NCI-H82 (cell line): ENCODE measurements at places on chromosomes 12 and 14.

GRCh38 chr14:105742531-105742848 lies 216.1 kb downstream of the TMEM121 start:
- DNase-seq, result no peak

DNA sequence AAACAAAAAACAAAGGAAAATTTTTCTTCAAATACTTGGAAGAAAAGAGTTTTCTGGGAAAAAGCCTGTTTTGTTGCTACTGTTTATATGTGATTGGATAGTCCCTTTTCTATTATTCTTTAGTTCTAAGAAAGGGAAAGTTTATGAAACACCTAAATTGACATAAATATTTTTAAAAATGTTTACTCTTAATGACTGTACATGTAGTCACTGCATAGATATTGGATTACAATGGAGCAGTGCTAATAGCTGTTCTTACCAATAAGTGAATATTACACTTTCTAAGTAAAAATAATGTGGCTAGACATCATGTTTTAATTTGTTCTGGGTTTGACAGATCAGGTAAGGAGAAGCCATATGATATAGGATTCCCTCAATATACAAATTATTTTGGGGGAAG lies 352.7 kb upstream of the DIO2 start:
- DNase-seq, result no peak

DNA sequence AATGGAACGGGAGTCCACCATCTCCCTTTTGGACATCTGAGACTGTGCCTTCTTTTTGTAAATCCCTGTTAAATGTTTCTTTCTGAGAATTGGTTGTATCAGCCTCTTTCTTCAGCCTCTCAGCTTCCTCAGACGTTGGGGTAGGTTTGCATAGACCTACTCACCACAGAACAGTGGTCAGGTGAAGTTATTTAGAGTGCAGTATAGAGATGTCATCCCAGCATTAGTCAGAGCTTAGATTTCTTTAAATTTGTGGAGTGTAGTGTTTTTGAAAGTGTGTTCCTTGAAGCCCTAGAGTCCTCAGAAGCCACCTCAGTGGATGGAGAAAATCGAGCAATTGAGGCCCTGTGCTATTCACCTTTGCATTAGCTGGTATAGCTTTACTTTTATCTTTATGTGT lies 8.9 kb upstream of the EEA1 start:
- DNase-seq, result no peak

DNA sequence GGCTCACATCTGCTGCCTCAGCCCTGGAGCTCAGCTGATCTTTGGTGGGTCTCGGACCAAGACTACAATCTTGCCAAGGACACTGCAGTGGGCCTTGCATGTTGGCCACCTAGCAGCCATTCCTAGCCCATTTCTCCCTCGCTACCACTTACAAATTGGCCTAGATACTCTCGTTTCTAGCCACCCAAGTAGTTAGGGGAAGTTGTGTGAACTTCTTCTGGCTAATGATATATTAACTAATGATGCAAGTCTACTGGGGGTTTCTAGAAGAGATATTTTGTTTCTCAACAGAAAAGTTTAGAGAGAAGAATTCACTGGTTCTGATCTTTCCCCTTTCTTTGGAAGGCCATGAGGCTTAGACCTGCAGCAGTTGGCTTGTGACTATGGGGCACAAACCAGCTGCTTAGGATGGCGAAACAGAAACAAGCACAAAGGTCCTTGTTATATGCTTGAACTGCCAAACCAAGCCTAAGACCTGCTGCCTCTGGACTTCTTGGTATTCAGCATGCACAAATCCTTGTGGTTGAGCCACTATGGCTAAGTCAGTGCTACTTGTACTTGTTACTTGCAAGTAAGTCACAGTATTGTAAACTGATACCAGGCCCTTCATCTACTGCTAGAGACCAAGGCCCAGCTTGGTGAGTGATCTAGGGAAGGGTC lies 30.5 kb upstream of the GPATCH2L start:
- DNase-seq, result no peak

DNA sequence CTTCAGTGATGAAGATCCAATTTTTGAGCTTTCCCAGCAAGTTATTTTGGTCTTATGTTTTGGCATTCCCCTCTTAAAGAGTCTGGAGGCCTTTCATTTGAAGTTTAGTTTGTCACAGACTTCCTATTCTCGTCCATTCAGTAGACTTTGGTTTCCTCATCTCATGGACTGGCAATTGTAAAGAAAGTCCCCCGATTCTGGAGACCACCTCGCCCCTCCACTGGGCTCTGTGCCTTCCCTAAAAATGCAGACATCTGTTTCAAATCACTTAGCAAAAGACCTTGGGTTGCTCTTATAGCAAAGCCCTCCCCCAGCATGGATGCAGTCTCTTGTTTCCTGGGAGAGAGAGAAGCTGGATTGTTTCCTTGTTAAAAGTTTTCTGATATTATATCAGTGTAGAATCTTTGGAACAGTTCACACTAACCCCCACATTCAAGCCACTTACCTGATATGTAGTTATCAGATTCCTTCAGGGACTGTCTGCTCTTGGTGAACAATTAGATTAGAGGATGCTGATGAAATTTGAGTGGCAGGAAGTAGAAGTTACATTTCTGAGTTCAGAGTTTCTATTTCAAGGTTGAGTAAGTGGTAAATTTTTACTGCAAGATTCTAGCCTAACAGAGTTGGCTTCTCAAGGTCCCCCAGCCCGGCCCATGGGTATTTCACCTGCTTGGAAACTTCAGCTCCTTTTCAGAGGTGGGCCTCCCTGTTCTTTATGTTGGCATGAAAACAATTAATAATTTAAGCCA lies 56.3 kb downstream of the PLXNC1 start:
- no peak for DNase-seq

- DNase-seq, result no peak
Observed at GRCh38 chr12:24229031-24229700, 279.7 kb upstream of the SOX5 start.

GRCh38 chr12:110546339-110546738 lies 36.8 kb downstream of the PPTC7 start:
- DNase-seq, result no peak

- peak; percentile 68 for DNase-seq
Observed at GRCh38 chr12:50925342-50925651, 27.0 kb upstream of the HIGD1C start.

- no peak for DNase-seq
Observed at GRCh38 chr14:28280997-28281598, 485.5 kb upstream of the FOXG1 start.

DNA sequence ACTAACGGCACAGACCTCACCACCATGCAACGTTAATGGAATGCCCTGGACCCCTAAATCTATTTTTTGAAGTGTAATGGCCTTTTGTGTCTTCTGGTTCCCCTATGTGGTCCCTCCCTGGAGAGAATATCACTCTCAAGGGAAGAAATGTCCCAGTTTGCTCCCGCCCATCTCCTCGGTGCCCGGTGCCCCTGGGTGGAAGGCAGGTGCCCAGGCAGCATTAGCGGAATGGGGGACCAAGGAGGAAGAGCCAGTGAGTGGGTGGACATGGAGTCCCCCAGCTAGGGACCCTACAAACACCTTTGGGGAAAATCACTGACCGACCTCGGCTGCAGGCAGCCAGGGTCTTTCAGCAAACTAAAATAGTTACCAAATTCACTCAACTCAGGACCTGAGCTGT lies 212.1 kb upstream of the RTL1 start:
- DNase-seq, result no peak

- peak; percentile 86 for DNase-seq
Observed at GRCh38 chr14:103606963-103607668, 21.9 kb upstream of the KLC1 start.

- no peak for DNase-seq
Observed at GRCh38 chr12:562634-563033, 100.6 kb downstream of the NINJ2 start.

GRCh38 chr14:81353691-81354323 lies 46.3 kb downstream of the STON2 start:
- no peak for DNase-seq

GRCh38 chr14:89232265-89233070 lies 184.6 kb downstream of the FOXN3 start:
- no peak for DNase-seq
